ENCODE measurements at places on chromosomes 16 and 17. TPM values are rescaled to one million over a fixed set of nuclear protein-coding genes. Genes with fewer than 3 reads are reported as not detected.

DNA sequence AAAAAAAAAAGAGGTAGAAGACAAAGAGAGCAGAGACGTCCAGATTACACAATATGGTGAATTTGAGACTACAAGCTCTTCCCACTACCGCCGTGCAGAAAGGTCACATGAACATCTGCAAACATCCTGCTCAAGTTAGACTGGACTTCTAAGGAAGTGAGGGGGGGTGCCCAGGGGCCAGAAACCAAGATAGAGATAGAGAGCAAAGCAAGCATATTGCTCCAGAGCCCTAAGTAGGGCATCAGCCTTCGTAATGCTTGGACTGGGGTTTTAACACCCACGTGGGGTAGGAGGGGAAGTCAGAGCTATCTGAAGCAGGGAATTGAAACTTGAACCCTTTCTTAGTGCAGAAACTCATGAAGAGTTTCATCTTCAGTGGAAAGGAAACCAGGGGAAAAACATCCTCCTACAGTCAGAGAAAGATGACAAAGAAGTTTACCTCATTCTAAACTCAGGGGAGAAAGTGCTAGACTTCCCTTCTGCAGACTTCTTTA, 8.7 kb downstream of the CLEC19A start:
- H3K27me3 ChIP-seq = peaks cover 25% of the 10 kb centered on the region
- H3K4me1 ChIP-seq = no peaks in the 10 kb centered on the region

GRCh38 chr17:17963066-17963465, 9.1 kb downstream of the TOM1L2 start:
- H3K4me1 ChIP-seq = peaks cover 28% of the 10 kb centered on the region
- H3K4me3 ChIP-seq = no peak overlapping the region
- H3K36me3 ChIP-seq = peaks cover 3% of the 10 kb centered on the region

- no peak for DNase-seq
- peak overlapping the region; percentile 80 for H3K27ac ChIP-seq
- H3K4me3 ChIP-seq = peak overlapping the region; percentile 95
- H3K36me3 ChIP-seq = peaks cover 32% of the 10 kb centered on the region
- H3K27me3 ChIP-seq = no peaks in the 10 kb centered on the region
- H3K4me1 ChIP-seq = peaks cover 49% of the 10 kb centered on the region
Measured at GRCh38 chr16:81313701-81314602, 810 bp upstream of the GAN start.

DNA sequence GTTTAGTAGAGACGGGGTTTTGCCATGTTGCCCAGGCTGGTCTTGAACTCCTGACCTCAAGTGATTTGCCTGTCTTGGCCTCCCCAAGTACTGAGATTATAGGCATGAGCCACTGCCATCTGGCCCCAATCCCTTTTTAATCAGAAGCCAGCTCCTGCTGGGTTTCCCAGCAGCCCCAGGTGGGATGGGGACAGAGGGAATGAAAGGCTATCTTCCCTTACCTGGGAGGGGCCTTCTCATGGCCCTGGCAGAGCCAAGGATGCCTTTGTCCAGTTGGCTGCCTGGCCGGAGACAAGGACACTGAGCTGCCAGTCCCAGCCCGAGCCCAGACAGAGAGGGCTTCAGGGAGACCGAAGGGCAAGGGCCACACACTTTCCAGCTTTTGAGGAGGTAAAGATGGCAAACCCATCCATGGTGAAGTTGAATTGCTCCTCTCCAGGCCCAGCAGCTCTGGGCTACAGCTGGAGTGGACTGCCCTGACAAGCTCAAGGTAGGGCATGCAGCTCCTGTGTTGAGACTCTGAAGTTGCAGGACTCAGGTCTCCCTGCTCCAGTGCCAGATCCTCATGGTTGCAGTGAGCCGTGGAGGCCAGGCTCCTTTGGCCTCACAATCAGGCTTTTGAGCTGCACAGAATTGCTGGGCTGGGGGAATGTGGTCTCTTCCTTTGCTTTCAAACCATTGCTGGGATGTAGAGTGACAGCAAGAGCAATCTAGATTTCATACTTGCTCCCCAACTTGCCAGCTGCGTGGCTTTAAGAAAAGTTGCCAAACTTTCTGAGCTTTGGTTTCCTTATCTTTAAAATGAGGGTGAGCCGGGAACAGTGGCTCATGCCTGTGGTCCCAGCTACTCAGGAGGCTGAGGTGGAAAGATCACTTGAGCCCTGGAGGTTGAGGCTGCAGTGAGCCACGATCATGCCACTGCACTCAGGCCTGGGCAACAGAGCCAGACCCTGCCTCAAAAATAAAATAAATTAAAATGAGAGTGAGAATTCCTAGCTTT, 44.5 kb upstream of the IL34 start:
- H3K4me3 ChIP-seq = no peak overlapping the region
- H3K4me1 ChIP-seq = no peaks in the 10 kb centered on the region
- H3K27me3 ChIP-seq = peaks cover 19% of the 10 kb centered on the region
- DNase-seq = no peak
- no peak overlapping the region for H3K27ac ChIP-seq

- H3K36me3 ChIP-seq = no peaks in the 10 kb centered on the region
- no peaks in the 10 kb centered on the region for H3K27me3 ChIP-seq
- no peaks in the 10 kb centered on the region for H3K4me1 ChIP-seq
- no peak for DNase-seq
Measured at GRCh38 chr17:19290066-19290705, 53.0 kb downstream of the EPN2 start.

DNA sequence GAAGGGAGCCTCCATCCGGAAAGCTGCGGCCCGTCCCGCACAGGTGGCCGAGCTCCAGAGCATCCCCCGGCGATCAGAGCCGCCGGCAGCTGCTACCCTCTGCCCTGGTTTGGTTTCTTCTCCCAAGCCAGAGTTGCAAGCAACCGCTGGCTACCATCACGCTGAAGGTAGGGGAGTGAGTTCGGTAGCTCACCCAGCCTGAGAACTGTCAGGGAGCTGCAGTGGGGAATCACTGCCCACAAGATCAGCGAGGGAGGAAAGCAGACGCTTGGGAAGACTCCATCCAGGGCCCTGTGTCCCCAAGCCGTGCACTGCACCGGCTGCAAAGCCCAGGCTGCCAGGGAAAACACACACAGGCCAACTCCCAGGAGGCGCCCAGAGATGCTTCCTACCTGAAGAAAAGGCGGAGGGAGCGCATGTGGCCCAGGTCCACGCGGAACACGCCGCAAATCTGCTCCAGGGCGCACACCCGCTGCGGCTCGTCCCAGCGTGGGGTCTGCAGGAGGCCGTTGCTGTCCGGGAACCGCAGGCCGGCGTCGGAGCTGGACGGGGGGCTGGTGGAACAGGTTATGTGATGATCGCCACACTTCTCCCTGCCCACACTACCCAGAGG, 83.3 kb downstream of the TBC1D16 start:
- DNase-seq = no peak
- no peak overlapping the region for H3K4me3 ChIP-seq
- no peak overlapping the region for H3K27ac ChIP-seq

DNA sequence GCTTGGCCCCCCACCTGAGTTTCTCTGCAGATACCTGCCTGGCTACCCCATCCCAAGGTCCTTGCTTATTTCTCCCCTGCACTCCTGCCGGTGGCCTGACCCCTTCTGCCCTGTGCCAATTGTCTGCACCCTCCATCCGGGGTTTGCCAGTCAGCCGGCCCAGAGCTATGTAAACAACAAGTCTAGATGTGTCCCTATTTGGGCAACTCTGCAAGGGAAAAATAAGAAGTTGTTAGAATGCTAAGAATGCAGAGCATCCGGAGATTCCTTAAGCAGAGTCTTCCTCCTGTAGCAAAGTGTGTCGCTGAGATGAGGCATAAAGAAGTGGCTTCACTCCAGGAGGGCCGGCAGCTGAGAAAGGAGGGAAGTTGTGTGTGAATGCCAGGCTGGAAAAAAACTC, 46.6 kb downstream of the RGS9 start:
- DNase-seq = no peak
- no peak overlapping the region for H3K4me3 ChIP-seq
- H3K27ac ChIP-seq = no peak overlapping the region
- H3K27me3 ChIP-seq = peaks cover 65% of the 10 kb centered on the region
- no peaks in the 10 kb centered on the region for H3K36me3 ChIP-seq

- no peak for DNase-seq
- no peak overlapping the region for H3K27ac ChIP-seq
- no peak overlapping the region for H3K4me3 ChIP-seq
- H3K4me1 ChIP-seq = no peaks in the 10 kb centered on the region
- H3K36me3 ChIP-seq = no peaks in the 10 kb centered on the region
Measured at GRCh38 chr16:65249768-65250167, 127.9 kb upstream of the CDH11 start.

- no peak for DNase-seq
- H3K27ac ChIP-seq = no peak overlapping the region
- no peaks in the 10 kb centered on the region for H3K27me3 ChIP-seq
- peaks cover 18% of the 10 kb centered on the region for H3K36me3 ChIP-seq
- no peak overlapping the region for H3K4me3 ChIP-seq
- no peaks in the 10 kb centered on the region for H3K4me1 ChIP-seq
Measured at GRCh38 chr16:2686912-2687507, 4.7 kb downstream of the KCTD5 start.

PRSS22 gene
- 141 TPM for total RNA-seq

SNTB2 gene
- 29.3 TPM for total RNA-seq

CDRT4 gene
- 2.8 TPM for total RNA-seq

KRTAP17-1 gene
- total RNA-seq = not detected

IL34 gene
- total RNA-seq = 0.39 TPM

All from Calu3 (cell line).